ENCODE measurements at places on chromosomes 4 and X.

DNA sequence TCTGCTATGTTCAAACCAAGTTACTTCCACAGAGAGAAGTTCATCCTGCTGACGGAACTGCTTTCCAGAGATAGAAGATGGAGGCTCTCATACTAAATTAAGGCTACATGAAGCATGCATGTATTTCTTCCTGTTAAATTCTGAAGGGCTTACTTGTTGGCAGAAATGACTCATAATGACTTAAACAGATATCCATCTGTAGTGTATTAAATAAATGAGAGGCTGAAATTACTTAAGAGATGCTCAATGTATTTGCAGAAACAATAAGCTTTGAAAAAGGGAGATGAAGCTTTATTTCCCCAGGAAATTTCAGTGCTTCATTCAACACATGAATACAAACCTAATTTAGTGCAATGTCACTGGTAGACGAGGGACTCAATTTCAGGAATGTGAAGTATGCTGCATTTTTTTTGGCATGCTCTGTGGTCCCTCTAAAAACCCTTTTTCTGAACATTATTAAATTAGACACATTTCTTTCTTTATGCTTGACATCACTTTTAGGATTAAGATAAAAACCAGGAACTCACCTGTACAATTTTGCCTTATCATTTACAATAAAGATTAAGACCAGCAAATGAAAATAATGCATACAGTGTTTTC is 759.1 kb upstream of the POU3F4 start:
- DNase-seq: no peak

DNA sequence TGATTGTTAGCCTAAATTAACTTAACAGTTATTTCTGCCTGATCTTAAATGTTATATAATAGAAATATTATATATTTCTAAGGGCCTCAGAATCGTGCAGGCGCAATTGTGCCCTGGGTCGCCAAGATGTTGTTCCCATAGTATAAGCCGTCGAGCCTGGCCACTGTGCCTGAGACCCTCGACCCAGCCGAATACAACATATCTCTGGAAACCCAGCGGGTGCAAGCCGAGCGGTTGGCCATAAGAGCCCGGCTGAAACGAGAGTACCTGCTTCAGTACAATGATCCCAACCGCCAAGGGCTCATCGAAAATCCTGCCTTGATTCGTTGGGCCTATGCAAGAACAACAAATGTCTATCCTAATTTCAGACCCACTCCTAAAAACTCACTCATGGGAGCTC is 549.8 kb downstream of the KCTD8 start:
- no peak for DNase-seq

DNA sequence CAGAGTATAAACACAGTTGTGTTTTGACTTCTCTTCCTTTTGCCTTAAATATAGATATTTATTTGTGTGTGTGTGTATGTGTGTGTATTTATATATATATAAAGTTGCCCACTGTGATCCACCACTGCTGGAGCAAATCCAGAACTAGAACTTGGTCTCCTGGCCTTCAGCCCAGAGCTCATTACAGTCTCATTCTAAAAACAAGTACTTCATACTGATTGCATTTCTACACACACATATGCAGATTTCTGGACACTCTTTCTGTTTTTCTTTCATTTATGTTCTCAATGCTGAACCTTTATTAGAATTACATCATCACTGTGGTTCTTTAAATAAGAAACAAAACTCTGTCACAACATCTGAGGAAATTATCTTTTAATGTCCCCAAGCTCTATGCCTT is 381 bp downstream of the TXK start:
- no peak for DNase-seq

- DNase-seq: no peak
Measured at GRCh38 chr4:71198958-71199357, 139.9 kb upstream of the SLC4A4 start.

- DNase-seq: peak; percentile 48
Measured at GRCh38 chrX:2610246-2611170, 80.6 kb upstream of the CD99 start.

DNA sequence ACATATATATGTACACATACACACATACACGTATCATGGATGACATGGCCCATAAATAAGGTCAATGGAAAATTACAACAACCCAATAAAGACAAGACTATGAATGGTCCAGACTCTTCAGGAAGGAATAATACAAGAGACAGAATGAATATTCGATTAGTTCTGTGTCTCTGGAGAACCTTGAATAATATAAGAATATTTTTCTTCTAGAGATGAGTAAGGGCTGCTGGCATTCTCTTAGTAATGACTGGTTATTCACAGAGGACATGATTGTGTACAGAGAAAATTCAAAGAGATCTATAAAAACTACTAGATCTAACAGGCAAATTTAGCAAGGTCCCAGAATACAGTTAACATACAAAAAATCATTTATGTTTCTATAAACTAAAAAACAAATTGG is 23.3 kb downstream of the SPIN4 start:
- no peak for DNase-seq

- DNase-seq: no peak
Measured at GRCh38 chr4:7815562-7815961, 124.1 kb downstream of the AFAP1 start.

- no peak for DNase-seq
Measured at GRCh38 chr4:83128240-83128929, 13.9 kb upstream of the PLAC8 start.

GRCh38 chrX:153377727-153378126 is 23.4 kb downstream of the PNMA6E start:
- DNase-seq: no peak

GRCh38 chr4:53752124-53752523 is 160.8 kb upstream of the LNX1 start:
- no peak for DNase-seq

GRCh38 chrX:100449696-100450608 is 39.9 kb upstream of the PCDH19 start:
- DNase-seq: no peak

GRCh38 chrX:28126886-28127285 is 145.6 kb upstream of the DCAF8L1 start:
- no peak for DNase-seq

- DNase-seq: no peak
Measured at GRCh38 chr4:95180531-95181242, 368.1 kb downstream of the UNC5C start.

DNA sequence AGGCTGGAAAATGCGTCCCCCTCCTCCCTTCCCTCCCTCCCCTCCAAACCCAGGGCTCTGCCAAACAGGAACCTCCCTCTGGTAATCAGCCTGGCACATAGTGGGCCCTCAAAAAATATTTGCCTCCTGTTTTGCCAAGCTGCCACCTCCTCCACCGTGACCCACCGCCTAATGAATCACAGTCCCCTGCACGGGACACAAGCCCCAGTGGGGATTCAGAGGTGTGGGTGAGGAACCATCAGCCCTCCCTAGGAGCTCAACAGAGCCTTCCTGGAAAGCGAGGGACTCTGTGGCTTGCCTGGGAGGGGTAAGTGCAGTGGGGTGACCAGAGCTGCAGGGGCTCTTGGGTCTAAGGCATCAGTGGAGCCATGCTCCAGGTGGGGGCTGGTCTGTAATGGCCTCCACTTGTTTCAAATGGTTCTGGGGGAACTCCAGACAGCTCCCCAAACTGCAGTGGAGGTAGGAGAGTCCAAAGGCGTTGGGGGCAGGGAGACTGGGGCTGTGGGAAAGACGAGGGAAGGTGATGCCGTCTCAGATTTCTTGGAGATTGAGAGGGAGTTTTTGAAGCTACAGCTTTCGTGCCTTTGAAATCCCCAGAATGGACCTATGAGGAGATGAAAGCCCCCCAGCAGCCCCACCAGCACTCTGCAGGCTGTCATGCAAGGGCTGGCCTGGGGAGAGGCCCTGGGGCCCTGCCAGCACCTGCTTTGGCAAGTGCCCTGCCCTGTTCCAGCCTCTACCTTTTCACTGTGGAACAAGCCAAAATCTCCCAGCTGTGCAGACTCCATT is 1.0 kb upstream of the PPP2R2C start:
- no peak for DNase-seq

GRCh38 chr4:110629214-110629754 is 6.4 kb upstream of the PITX2 start:
- no peak for DNase-seq

DNA sequence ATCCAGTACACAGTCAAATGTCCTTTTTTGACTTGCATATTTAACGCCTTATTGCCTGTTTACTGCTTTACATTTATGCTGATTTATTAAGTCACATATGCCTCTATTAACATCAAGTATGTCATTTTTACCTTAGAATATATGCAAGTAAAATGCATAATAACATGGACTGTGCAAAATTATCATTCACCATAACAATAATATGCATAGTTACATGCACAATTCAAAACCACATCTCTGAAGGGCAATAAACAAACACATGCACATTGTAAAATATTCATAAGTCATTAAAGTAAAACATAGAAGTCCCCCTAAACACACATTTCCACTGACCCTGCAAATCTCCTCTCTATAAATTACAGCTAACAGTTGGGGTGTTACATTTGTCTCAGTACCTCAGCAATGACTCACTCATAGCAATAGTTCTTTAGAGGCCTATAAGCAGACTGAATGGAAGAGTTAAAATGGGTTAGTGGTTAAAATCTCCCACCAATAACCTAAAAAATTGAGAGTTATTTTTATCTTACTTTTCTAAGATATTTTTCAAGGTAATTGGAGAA is 61.1 kb downstream of the ADAMTS3 start:
- DNase-seq: no peak

DNA sequence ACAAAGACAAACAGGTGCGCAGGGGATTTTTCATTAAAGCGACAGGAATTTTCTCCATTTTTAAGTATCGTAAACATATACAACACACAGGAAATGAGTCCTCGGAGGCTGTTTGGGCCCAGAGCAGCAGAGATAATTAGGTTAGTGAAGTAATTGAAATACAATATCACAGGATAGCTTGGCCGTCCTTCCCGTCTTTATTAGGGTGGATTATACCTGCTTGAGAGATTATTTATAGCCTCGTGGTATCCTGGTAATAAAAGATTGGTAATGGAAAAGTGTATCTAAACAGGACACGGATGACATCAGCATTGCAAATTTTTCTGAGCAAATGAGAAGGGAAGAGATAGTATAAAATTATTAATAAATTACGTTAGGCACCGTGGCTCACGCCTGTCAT is 68.2 kb downstream of the CRLF2 start:
- no peak for DNase-seq

GRCh38 chr4:72390409-72390808 is 178.6 kb downstream of the ADAMTS3 start:
- no peak for DNase-seq

GRCh38 chr4:168451331-168451730 is 29.0 kb downstream of the DDX60L start:
- DNase-seq: peak; percentile 52

GRCh38 chrX:42948723-42949657 is 171.0 kb upstream of the PPP1R2C start:
- no peak for DNase-seq

DNA sequence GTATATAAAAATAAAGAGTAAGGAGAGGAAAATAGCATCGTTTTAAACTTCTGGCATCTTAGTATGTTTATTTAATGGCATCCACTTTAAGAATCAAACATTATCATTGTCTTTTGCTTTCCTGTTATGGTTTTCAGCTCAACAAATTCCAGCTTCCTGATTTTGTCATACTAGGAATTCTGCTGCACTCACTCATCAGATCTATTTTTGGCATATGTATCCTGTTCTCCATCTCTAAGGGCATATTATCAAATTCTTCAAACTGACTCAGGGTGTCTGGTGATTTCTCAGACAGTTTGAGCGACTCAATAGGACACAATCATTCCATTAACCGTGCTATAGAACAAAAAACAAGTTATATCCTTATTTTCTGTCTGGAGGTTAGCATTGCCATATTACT is 248.5 kb upstream of the DIAPH2 start:
- no peak for DNase-seq

GRCh38 chr4:181308476-181309312 is 934.5 kb upstream of the TENM3 start:
- no peak for DNase-seq

DNA sequence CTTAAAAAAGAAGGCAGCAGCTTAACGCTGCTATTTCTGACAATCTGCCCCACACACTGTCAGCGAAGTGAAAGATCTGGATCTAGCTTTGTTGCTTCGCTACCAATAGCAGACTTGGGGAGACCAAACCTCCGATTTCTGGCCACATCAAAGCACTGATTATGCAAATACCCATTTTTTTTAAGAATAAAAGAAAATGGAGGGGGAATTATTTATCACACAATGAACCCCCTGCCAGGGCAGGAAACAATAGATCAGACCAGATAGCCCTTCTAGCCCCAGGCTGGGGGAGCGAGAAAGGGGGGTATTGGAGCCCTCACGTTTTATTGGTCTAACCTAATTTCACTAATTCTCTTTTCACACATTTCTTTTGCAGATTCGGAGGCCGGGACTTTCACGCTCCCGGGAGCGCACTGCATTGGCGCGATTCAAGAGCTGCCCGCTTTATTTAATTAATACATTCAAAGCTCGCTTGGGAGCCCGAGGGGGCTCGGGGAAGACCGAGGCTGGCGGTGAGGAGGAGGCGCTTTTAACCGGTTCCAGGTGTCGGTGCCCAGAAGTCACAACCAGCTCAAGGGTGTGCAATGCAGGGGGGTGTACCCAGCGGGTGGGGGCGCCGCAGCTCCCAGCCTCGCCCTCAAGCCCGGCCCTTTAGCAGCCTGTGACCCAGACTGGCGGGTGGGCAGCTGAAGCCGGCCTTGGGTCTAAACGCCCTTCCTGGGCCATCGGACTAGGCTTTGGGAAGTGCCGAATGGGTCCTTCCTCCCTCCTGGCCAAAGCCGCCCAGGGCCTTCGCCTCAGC is 5.5 kb downstream of the NEUROG2 start:
- no peak for DNase-seq

DNA sequence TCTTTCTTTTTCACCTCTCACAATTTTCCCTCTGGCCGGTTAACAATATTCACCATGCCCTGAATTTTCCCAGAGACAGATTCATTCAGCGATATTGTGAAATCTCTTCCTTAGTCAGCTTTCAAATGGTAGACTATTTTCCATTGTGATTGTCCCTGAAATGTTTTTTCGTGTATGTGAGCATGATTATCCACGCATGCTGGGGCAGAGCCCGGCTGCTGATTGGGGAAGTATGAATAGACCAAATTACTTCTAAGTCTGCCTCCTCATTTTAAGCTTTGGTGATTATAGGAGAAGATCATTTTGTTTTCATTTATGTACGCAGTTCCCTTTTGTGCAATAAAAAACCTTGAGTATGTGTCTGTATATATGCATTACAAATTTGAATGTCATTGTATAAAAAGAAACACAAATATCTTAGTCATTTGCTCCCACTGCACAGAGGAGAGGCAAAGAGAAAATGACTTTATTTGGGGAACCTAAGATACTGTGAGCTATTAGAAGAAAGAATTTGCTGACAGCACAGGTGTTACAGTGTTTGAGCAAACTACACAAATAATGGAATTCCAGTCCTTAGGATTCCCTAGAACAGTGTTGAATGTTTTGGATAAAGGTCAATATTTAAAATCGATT is 11.3 kb downstream of the DTHD1 start:
- peak; percentile 69 for DNase-seq

- no peak for DNase-seq
Measured at GRCh38 chrX:145820825-145821224, 3.2 kb downstream of the SLITRK2 start.

GRCh38 chrX:21632027-21632426 is 26.1 kb downstream of the KLHL34 start:
- DNase-seq: peak; percentile 10

GRCh38 chrX:97936296-97936695 is 1052.6 kb downstream of the RPA4 start:
- DNase-seq: no peak

GRCh38 chr4:137754652-137755471 is 222.6 kb upstream of the PCDH18 start:
- no peak for DNase-seq

GRCh38 chr4:57037982-57038604 is 59.4 kb downstream of the POLR2B start:
- DNase-seq: peak; percentile 69

- DNase-seq: no peak
Measured at GRCh38 chr4:115515772-115516171, 402.4 kb upstream of the NDST4 start.

All from suppressor macrophage (primary cell).